ENCODE measurements at places on chromosomes 4 and X.

- no peak for DNase-seq
Measured at GRCh38 chr4:166422475-166422874, 549.4 kb downstream of the TLL1 start.

DNA sequence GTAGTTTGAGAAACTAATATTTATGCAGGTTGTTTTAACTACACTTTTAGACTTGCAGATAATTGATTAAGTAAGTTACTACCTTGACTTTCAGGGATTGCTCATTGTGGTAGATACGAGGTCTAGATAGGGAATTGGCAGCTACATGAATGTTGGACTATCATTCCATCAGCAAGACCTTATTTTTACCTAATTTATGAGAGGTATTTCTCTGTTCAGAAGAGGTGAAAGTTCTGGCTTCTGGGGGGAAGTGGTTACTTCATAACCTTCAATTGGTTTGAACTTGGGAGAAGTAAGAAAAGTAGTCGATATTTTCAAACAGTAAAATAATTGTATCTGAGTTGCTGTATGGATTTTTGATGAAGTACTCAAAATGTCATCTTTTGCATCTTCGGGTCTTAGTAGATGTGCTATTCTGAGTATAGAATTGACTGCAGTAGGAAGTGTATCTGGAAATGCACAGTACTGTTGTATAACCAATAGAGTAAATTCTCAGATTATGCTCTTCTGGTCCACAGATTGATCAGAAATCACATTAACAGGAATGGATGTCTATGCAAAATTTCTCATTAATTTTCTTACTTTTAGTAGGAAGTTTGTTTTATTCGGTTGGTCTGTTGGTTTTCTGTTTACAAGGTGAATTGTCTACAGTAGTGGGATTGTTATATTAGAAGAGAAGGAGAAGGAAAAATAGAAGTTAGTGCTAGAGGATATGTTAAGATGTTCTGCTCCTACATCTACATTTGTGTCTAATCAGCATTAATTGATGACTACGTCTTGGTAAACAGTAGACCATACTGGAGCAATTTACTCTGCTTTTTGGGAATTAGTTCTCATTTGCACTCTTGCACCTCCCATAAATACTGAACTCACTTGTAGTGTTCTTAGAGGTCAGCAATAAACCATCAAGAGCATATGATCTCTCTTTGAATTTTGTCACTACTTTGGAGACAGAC, 3.0 kb downstream of the NFKB1 start:
- DNase-seq = no peak

GRCh38 chrX:140091125-140091886, 126.0 kb upstream of the CXorf66 start:
- peak; percentile 36 for DNase-seq

DNA sequence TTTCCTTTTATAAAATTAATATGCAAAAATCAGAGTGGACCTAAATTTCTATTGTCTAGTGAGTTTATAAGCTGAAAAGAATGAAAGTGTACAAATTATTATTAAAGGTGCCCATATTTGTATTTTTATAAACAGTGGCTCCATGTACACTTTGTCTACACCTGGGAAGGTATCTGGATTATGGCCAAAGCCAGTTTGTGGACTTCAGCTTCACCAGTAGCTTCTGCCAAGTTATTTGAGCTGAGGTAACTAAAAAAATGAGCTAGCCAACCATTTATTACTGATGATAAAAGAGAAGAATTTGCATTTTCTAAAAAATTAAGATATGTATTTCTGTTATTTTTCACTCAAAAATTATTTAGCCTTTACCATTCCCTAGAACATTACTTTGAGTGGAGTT, 32.3 kb upstream of the LRAT start:
- DNase-seq = no peak

DNA sequence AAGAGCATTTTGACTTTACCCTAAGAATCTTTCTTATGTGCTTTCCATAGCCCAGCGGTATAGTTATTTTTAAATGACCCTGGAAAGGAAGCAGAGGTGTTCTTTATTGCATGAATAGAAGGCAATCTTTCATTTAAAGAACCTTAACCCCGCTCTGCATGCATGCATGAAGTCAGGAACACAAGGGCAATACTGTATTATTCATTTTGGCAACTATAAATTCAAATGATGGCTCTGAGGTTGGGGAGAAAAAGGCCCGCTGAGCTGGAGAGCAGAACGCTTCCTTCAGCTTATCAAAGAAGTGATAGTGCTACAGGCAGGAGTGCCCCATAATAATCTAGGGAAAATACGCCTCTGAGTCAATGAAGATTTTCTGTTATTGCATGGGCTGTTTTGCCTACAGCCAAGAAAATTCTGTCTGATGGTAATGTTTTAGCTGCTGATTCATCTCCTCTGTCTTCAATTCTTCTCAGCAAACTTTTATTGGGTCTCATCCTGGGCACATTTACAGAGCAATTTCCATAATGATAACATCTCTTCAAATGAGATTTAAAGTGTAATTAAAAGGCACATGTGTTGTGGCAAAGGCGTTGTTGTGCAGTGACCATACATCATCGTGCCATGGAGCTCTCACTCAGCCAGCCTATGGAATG, 452.2 kb upstream of the FTHL17 start:
- no peak for DNase-seq

DNA sequence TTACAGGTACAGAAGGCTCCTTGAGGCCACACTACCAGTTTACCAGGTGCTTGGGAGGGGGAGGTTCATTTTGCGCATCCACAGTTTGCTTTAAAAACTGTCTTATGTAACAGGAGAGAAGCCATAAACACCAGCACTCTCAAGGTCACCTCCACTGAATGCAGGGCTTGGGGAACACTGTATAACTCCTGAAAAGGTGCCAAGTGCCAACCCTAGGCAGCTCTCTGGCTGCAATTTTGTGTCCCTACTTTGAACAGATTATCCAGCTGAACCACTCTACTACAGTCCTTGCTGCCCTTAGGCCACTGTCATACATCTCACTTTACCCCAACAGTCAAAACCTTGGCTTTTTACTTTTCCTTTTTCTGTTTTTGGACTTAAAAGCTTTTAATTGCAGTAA, 507.9 kb downstream of the SMARCA1 start:
- DNase-seq = no peak

DNA sequence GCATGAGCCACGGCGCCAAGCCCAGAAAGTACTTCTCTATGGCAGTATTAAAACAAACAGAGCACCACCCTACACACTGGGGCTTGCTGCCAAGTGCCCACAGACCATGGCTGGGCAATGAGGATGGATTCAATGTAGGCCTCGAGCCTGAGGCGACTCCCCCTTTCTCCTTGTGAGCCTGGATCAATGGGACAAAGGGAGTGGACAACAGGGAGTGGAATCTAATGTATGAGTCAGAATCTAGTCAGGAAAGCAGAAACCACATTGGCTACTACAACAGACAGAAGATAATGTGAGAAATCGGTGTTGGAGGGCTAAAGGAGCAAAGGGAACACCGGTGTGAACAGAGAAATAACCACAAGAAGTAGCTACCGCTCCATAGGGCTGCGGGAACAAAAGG, 37.7 kb upstream of the OCIAD2 start:
- peak; percentile 21 for DNase-seq

GRCh38 chrX:118824173-118824730, 628 bp downstream of the ZCCHC12 start:
- no peak for DNase-seq

DNA sequence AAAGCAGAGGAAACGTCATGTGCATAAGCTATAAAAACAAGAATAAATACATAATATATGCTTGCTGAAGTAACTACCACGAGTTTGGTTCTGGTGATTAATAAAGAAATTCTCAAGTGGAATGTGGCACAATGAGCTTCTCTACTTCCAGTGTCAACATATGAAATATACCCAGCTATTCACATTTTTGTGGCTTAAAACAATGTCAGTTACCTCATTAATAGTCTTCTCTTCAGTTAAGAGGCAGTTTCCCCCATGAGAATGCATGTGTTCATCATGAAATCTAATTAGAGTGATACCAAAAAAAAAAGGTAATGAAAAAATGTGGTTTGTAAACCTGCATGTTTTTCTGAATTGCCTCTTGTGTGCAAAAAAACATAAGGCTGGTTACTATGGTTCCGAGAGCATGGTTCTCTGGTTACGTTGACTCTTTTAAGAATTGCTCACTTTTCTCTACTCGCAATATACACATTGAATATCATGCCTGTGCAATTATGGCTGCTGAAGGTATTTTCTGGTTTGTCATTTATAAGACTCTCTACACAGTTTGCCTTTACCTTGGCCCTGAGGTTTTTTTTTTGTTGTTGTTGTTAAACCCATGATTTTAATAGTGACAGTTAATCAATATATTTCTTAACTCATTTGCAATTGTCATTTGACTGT, 108.2 kb downstream of the PCDH7 start:
- DNase-seq = no peak

DNA sequence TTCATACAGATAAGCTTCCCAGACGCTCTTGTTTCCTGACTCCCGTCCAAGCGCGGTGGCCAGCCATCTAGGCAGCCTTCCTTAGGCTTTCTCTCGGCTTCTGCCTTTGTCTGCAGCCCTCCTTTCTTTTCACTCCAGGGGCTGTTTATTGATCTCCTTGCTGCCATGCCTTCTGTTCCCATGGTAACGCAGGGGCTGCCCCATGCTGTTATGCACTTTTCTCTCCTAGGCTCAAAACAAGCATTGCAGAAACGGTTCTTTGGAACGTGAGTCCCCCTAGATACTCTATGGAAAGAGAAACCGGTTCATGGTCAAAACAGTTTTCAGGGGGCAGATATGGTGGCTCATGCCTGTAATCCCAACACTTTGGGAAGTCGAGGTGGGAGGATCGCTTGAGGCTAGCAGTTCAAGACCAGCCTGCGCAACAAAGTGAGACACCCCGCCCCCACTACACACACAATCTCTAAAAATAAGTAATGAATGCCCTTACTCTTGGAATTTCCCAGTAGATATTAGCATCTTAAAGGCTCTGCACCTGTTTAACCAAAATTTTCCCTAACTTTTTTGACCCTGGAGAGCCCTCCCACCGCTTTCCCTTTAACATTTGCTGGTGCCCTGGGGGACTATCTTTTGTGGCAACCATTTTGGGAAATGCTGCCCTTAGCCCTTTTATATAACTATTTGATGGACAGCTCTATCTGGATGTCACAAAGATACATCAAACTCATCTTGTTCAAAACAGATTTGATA, 53.9 kb upstream of the ZNF157 start:
- peak; percentile 32 for DNase-seq

- DNase-seq = no peak
Measured at GRCh38 chr4:175394208-175394607, 417.9 kb downstream of the GPM6A start.

GRCh38 chrX:23554304-23554703, 113.0 kb upstream of the PRDX4 start:
- DNase-seq = peak; percentile 62

- no peak for DNase-seq
Measured at GRCh38 chr4:8305851-8306471, 36.4 kb downstream of the HTRA3 start.

DNA sequence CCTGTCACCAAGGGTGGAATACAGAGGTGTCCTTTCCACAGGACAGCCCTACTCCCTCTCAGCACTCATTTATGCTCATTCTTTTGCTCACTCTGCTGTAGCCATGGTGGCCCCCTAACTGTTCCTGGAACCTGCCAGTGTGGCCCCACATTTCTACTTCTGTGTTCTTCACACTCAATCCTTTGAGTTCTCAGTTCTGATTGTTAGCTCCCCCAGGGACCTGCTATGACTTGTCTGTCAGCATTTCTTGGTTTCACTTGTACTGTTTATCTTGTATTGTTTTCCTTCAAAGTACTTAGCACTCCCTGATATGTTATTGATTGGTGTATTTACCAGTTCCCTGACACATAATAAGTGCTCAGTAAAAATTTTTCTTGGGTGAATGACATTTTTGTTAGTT, 14.9 kb downstream of the VBP1 start:
- no peak for DNase-seq

GRCh38 chr4:65724973-65725372, 54.7 kb upstream of the EPHA5 start:
- no peak for DNase-seq

DNA sequence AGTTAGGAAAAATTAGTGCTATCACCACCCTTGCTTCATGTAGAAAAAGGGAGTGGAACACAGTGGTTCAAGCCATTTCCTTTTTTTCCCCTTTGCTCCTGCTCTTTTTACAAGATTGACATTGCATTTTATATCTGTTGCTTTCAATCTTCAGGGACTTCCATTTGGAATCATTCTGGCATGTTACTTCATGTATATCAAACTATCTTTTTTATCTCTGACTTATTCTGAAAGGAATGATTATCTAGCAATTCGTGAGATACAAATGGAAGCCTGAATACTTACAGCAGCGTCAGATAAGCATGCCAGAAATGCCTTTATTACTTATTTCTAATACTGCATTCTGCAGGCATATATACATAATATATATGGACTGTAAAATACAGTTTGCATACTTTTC, 20.4 kb downstream of the ADGRL3 start:
- DNase-seq = no peak

DNA sequence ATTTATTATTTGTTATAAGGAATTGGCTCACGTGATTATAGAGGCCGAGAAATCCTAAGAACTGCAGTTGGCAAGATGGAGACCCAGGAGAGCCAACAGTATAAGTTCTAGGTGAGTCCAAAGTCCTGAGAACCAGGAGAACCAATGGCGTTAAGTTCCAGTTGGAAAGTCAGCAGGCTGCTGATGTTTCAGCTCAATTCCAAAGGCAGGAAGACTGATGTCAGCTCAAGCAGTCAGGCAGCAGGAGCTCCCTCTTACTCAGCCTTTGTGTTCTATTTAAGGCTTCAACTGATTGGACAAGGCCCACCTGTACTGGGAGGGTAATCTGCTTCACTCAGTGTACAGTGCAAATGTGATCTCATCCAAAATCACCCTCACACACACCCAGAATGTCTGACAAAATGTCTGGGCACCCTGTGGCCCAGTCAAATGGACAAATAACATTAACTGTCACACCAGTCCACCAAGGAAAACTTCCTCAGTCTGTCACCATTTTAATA, 30.8 kb upstream of the TBL1X start:
- DNase-seq = no peak

- DNase-seq = no peak
Measured at GRCh38 chr4:69092190-69092589, 4.1 kb upstream of the UGT2B7 start.

GRCh38 chr4:81314196-81314896, 99.3 kb upstream of the PRKG2 start:
- peak; percentile 94 for DNase-seq

GRCh38 chr4:105896461-105896942, 1.2 kb downstream of the NPNT start:
- DNase-seq = no peak

GRCh38 chr4:94700298-94700697, 57.5 kb upstream of the BMPR1B start:
- no peak for DNase-seq

- DNase-seq = no peak
Measured at GRCh38 chrX:118637997-118638396, 89.4 kb upstream of the IL13RA1 start.

GRCh38 chr4:158314756-158315487, 104.6 kb downstream of the TMEM144 start:
- DNase-seq = no peak

GRCh38 chr4:105751718-105752299, 43.2 kb downstream of the GSTCD start:
- no peak for DNase-seq
